ENCODE measurements at places on chromosomes 3 and 15. TPM values are rescaled to one million over a fixed set of nuclear protein-coding genes. Genes with fewer than 3 reads are reported as not detected.

The SAMD7 gene
- total RNA-seq, result not detected

The GOLGA8T gene
- total RNA-seq, result 0.23 TPM

The GOLGA8S gene
- 0.06 TPM for total RNA-seq

- DNase-seq, result no peak
Observed at GRCh38 chr3:157238457-157238856, 78.5 kb upstream of the CCNL1 start.

GRCh38 chr3:106631373-106632108, 745.7 kb upstream of the CCDC54 start:
- DNase-seq, result no peak

DNA sequence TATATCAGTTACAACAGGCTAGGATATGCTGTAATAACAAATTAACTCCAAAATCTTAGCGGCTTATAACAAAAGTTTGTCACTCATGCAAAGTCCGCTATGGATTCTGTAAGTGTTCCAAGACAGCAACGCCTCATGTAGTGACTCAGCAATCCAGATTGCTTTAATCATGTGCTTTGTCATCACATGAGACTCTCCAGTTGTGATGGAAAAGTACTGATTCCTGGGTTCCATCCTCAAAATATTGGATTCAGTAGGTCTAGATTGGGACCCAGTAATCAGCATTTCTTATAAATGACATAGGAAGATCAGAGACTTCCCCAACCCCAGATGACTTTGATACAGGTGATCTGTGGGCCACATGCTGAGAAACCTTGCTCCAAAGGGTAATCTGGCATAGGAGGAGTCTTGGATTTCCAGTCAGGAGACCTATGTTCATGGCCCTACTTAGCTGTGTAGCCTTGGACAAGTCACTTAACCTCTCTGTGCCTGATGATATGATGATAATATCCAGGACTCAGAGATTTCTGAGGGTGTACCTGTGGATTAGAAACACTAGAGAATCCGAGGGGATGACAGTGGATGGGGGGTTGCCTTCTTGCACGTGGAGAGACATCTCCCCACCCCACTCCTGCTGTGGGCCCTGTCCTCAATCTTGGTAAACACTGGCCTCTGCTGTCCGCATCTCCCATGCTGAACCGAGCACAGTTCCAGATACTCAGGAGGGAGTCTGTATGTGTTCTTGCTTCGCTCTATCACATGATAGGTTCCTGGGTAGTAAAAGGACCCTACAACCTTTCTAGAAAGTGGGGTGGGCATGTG, 65.5 kb downstream of the CORO2B start:
- DNase-seq, result no peak

- no peak for DNase-seq
Observed at GRCh38 chr3:33149342-33149741, 35.5 kb downstream of the CRTAP start.

- no peak for DNase-seq
Observed at GRCh38 chr3:116238846-116239565, 206.3 kb downstream of the LSAMP start.

GRCh38 chr3:112689989-112690388, 49.0 kb upstream of the CCDC80 start:
- DNase-seq, result no peak

All from glomerular endothelial cell (primary cell).